ENCODE measurements at places on chromosomes 3 and 15. TPM values are rescaled to one million over a fixed set of nuclear protein-coding genes. Genes with fewer than 3 reads are reported as not detected.

CPLX3 gene
- not detected for total RNA-seq

GRCh38 chr15:31402511-31403056 is 75.9 kb downstream of the KLF13 start:
- DNase-seq, result no peak

GRCh38 chr15:99980752-99981151 is 247.5 kb upstream of the LYSMD4 start:
- no peak for DNase-seq

DNA sequence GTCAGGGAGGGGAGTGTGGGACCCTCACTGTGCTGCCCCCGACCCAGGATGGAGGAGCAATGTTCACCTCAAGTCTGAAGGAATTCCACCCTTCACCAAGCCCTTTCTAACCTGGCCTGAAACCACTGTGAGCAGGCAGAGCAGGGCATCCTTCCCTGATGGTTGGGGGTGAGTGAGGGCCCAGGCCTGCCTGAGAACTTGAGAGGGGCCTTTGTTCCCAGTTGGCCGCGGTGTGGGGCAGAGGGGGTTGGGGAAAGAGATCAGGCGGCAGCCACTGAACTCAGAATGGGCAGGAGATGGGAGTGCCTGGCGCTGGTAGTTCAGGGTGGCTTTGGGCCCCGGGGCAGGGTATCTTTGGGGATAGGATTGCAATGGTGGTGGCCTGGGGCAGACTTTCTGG is 103.5 kb upstream of the RPL32 start:
- no peak for DNase-seq

GABRR3 gene
- not detected for total RNA-seq

NANOGP8 gene
- not detected for total RNA-seq

DNA sequence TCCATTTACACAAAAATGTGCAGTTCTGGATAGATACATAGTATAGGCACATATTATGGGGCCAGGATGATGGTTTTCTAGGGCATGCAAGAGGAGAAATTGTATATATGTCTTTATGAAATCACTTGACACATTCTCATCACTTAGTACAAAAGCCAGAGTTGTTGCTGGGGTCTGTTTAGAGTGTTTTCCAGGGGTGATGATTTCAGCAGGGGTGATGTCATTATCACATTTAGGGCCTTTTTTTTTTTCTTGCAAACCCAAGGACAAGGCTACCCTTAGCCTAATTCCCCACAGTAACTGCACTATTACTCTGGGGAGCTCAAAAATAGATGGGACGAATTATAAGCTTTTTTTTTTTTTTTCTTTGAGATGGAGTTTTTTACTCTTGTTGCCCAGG is 3.6 kb downstream of the ZNF589 start:
- no peak for DNase-seq

DNA sequence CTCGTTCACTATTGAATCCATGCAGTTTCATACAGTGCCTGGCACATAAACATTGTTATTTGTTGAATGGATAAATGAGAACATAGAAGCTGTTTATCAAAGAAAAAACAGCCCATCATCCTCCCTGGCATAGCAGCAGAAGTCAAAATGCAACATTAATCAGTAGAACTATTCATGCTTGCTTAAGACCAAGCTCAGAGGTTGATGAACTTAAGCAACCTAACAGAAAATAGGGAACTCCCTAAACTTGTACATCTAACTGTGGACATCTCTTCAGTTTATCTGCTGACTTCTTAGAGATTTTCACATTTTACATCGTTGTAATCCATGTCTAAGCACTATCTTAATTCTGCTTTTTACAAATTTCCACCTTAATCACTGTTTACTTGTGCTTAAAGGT is 29.2 kb downstream of the SENP8 start:
- no peak for DNase-seq

DNA sequence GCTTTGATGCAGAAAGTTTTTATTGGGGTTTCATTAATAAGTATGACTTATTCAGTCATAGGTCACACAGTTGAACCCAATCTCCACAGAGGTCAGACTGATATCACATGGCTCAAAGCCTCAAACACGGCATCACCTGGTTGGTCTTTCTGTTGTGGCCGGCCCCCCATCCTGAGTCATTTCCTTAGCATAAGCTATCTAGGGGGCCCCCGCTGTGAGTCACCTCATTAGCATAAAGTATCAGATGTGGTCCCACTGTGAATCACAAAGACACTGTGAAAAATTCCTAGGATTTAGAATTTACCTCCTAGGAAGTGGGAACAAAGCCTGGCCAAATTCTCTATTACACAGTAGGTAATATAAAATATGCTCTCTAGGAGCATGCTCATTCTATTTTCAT is 502.2 kb downstream of the PYDC2 start:
- DNase-seq, result no peak

GRCh38 chr15:78146425-78147154 is 2.6 kb upstream of the IDH3A start:
- no peak for DNase-seq

IL20RB gene
- total RNA-seq, result not detected

DNA sequence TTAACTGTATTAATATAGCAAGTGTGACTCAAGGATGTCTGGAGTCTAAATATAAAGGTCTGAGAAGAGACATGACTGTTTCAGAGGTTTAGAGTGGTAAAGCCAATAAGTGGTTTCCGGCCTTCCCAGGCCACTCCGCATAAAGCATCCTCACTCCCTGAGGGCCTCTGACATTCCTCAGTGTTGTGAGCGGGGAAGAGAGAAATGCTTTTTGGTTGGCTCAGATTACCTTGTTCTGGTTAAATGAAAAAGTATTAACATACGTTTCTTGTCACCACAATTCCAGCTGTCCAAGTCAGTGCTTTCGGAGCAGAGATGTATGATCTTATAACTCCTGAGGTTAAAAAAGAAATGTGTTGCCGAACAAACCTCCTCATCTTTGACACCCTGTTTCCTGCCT is 103.8 kb downstream of the RBMS3 start:
- DNase-seq, result no peak

CMC1 gene
- 68.5 TPM for total RNA-seq

DNA sequence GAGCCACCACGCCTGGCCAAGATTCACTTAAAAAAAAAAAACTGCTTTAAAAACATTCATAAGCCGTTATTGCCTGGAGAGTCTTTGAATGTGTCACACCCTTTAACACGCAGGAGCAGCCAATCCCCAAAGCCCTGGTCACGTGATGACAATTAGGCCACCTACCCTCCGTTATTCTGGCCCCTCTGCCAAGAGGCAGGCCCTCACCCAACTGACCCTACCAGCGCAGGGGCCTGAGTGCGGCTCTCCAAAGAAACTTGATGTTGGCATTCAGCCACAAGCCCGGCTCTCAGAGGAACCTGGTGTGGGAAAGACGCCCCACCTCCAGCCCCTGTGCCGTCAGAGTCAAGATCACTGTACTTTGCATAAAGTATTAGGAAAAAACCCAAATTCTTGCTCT is 11.6 kb upstream of the MUC4 start:
- no peak for DNase-seq

DNA sequence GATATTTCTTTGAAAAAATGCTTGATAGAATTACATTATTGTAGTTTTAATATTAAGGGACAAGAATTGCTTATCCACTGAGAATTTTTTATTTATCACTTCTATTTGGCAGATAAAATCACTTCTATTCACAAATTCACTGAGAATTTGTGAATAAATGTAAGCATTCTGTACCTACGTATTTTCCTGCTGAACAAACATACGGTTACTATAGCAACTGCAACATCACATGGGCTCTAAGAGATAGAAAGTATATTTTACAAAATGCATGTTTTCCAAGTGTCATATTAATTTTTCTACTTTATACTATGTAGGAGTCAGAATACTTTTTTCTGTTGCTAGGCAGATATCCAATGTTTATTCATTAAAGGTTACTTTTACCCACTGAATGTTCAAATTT is 166.2 kb downstream of the ZIC1 start:
- DNase-seq, result no peak

GRCh38 chr3:181880331-181880730 is 168.6 kb downstream of the SOX2 start:
- no peak for DNase-seq

DNA sequence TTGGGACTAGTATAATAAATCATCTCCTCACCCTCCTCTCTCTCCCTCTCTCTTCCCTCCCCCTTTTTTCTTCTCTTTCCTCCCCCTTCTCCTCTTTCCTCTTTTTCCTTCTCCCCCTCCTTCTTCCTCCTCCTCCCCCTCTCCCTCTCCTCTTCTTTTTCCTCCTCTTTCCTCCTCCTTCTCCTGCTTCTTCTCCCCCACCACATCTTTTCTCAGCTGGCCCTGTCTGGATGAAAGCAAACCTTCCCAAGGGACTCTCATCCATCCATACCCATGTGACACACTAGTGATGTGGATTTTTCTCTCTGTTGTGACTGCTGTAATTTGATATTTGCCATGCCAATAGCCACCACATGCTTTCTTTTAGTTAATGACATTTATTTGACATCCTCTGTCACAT is 127.2 kb downstream of the EBLN2 start:
- no peak for DNase-seq

GRCh38 chr3:146626403-146627122 is 21.4 kb upstream of the PLSCR5 start:
- no peak for DNase-seq

DNA sequence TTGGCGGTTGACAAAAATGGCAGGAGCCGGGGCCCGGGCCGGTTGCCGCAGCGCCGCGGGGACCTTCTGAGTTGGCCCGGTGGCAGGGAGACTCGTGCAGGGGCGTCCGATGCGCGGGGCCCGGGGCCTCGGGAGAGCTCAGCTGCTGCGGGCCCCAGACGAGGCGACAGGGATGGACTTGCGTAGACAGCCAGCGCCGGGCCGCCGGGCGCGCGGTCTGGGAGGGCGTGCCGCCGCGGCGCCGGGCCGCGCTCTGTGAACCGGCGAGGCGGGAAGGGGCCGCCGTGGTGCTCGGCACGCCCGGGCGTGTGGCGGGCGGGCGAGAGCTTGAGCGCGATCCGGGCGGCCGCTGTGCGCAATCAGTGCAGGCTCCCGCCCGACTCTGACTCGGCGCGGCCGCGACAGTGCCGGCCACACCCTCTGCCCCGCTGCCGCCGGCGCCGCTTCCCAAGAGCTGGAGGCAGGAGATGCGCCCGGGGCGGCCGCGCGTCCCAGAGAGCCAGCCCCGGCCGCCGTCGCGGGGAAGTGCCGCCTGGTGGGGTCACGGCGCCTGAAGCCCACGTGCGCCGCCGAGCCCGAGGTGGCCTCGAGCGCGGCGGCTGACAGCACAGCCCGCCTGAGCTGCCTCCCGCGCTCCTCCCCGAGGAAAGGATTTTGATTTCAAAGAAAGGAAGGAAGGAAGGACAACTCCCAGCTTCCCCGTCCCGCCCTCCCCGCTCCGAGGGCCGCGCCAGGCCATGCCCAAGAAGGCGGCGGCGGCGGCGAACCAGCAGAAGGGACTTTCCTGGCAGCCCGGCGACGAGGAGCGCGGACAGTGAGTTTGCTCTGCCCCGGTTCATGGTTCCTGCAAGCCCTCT is 657 bp downstream of the TLNRD1 start:
- DNase-seq, result no peak

GRCh38 chr3:39135170-39135805 is 18.1 kb downstream of the CSRNP1 start:
- peak; percentile 63 for DNase-seq

- DNase-seq, result no peak
Measured at GRCh38 chr15:39918688-39919385, 1.2 kb downstream of the GPR176 start.

- DNase-seq, result no peak
Measured at GRCh38 chr15:48126667-48127355, 6.0 kb downstream of the SLC24A5 start.

CFAP91 gene
- 3.5 TPM for total RNA-seq

GOLGA8Q gene
- total RNA-seq, result not detected

DNA sequence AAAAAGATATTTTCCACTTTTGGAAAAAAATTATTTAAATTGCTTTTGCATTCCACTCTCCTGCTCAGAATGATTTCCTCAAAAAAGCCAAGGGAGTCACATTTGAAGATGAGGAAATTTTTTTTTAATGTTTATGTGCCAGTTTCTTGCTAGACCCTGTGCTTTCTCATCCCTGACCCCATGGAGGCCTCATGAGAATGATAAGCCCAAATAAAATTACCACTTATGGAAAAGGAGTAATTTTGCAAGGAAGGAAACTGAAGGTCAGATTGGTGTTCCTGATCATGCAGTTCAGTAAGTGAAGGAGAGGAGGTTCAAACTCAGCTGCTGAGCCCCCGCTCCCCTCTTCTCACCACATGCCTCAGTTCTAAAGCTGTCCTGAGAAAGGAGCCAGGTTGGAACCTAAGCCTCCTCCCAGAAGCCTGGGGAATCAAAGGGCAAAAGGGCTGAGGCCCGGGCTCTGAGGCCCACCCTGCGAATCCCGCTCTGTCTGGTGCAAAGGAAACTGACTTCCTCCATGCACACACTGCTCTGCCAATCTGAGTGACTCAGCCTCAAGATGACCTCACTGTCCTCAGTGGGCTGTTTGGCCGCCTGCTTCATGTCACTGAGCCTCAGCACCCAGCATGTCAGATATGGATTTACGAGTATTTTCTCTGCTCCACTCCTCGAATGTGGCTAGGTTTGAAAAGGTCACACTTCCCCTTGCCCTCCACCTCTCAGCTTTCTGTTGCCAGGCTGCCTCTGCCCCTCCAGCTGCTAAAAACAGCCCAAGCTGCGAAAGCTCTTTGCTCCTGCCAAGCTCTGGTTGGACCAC is 56.9 kb upstream of the FLNB start:
- peak; percentile 74 for DNase-seq

DNA sequence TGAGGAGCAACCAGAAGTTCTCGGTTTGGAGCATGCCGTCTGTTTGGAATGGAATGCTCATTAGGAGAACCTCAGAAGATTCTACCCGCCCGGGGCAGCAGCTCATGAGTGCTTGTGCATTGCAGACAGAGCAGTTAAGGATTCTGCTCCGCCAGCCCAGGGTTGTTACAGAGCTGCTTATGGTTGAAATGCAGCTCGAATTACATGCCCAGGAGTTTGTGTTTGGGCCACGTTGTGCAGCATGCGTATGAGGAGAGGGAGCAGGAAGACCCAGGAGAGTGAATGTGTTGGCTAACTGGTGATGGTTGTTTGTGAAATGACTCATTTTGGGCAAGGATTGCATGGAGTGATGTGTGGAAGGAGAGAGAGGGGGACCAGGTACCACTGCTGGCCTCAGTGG is 9.0 kb downstream of the FGD5 start:
- DNase-seq, result no peak

GPR62 gene
- not detected for total RNA-seq

DNA sequence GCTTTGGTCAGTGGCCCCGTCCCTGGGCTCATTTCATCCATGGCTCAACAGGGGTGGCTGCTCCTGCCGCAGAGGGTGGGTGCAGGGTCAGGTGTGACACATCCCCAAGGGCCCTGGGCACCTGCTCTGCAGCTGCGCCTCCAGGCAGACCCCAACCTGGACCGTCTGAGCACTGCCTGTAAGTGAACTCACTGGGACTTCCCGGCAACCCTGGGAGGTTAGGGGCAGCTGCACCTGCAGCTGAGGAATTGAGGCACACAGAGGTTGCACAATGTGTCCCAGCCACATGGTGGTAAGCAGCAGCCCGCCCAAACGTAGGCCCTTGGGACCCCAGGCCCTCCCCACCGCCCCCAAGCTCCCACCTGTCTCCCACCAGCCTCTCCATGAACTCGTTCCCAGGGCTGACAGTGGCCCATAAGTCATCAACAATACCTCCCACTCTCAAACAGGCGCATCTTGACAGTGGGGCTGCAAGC is 55.1 kb downstream of the PLXNA1 start:
- no peak for DNase-seq

- DNase-seq, result no peak
Measured at GRCh38 chr3:4785551-4785950, 193.7 kb upstream of the BHLHE40 start.

ATP2C1 gene
- 11.8 TPM for total RNA-seq

Measured in ascending aorta (tissue), 2 donors.